ENCODE measurements at places on chromosomes 3 and 15.

- DNase-seq: no peak
Measured at GRCh38 chr3:45772341-45773035, 23.8 kb downstream of the SLC6A20 start.

- DNase-seq: no peak
Measured at GRCh38 chr3:46196261-46196957, 11.7 kb downstream of the CCR1 start.

DNA sequence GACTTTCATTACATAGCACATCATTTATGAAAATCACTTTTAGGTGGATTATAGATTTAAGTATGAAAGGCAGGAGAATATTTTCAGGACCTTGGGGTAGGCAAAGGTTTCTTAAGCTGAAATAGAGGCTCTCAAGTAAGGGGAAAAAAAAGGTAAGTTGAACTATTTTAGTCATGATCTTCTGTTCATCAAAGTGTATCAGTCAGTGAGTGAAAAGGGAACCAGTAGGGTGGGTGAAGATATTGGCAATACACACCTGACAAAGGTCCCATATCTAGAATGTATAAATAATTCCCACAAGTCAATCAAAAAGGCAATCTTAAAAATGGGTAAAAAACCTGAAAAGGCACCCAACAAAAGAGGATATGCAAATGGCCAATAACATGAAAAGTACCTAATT is 218.6 kb downstream of the KLF13 start:
- DNase-seq: no peak

DNA sequence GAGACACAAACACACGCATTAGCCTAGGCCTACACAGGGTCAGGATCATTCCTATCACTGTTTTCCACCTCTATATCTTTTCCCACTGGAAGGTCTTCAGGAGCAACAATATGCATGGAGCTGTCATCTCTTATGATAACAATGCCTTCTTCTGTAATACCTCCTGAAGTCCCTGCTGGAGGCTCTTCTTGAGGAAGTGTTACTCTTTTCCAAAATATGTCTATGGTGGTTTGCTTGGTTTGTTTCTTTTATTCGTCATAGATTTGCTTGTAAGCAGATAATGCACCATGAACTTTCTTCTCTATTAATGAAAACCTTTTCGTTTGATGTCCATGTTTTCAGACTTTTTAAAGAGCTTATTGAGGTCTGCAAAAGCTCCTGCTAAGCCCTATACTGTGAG is 109.3 kb downstream of the GMPS start:
- DNase-seq: no peak

DNA sequence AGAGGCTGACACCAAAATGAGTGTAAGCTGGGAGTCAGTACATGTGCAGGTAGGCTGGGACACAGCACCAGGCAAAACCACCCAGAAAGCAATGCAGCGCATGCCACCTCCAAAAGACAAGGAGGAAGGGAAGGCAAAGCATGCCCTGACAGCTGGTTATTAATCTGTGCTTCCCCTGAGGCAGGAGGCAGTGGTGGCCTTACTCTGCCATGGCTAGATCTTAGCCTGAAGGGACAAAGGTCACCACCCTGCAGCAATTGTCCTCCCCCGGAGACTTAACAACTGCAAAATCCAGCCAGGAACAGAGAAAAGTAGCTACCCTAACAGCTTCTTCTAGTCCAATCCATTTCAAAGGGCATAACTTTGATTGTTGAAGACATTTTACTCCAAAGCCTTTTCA is 73.7 kb downstream of the PLD1 start:
- DNase-seq: no peak

- DNase-seq: peak; percentile 94
Measured at GRCh38 chr3:156826144-156826895, at the start of gene LEKR1. Gene LEKR1, plus strand, starts transcription at chr3:156826353. Its CDS starts 2,977 bp downstream, at chr3:156829330.

DNA sequence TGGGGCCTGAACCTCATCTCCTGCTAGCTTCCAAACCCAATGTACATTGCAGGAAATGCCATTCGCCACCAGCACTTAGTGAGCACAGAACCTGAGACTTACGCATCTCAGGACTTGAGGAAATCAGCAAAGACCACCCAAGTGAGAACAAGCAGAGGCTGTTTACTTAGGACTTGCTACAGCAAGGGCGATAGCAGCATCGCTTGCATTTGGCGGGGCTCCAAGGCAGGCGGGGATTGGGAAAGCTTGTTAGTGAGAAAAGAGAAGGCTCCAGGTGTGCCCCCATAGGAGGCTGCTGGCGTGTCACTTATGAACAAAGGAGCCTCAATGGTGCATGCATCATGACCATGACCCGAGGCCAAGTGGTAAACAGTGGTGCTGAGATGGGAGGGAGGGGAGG is 19.7 kb downstream of the SLC6A20 start:
- no peak for DNase-seq

- DNase-seq: peak; percentile 100
Measured at GRCh38 chr3:52670621-52671521, 14.8 kb downstream of the PBRM1 start.

- no peak for DNase-seq
Measured at GRCh38 chr3:101814835-101815234, 34.5 kb upstream of the NFKBIZ start.

- no peak for DNase-seq
Measured at GRCh38 chr3:112925969-112926368, 48.9 kb downstream of the CD200R1 start.

DNA sequence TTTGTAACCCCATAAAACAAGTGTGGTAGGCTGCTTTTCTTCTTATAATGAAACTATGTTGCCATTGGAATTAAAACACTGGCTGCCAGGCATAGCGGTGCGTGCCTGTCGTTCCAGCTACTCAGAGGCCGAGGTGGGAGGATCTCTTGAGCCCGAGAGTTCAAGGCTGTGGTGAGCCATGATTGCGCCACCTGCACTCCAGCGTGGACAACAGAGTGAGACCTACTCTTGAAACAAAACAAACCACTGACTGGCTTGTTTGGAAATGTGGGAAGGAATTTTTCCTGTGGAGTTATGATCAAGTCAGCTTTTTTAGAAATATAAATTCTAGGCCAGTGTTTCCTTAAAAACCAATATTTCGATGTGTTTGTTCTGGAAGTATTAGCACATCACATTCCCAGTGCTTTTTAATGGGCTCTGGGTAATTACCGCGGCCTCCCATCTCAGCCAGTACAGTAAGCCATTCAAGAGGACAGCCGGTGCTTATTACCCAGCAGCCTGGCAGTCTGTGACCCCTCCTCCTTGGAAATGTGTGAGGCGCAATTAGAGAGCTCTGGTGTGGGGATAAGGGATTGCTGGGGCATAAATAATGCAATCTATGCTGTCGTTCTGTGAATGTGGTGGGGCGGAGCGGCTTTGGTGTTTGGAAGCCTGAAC is 58.3 kb upstream of the TRAK1 start:
- peak; percentile 94 for DNase-seq

DNA sequence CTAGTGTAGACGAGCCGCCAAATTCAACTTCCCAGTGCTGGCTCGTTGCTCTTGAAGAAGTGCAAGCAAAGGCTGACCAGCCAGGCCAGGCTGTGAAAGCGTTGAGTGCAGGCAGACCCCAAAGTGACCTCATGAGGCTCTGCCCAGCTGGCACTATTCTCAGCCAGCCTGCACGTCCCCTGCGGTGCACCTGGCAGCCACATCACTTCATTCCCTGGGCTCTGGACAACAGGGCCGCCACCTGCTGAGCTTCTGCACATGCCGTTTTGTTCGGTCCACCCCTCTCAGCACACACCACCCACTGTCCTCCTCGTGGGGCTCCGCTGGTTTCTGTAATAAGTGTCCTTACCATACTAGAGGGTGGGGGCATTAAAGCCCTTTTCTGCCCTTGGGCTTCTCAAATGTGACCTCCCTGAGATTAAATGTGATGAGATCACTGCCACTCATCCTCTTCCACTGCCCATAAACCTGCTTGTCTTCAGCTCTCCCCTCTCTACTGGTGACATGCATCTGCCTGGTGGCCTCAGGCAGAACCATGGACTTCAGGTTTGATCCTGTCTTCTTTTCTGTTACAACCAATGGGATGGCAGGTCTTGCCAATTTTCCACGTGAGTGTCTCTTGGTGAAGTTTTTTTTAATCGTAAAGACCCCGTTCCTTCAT is 6.1 kb downstream of the RASGRF1 start:
- DNase-seq: no peak

- DNase-seq: peak; percentile 79
Measured at GRCh38 chr15:69414701-69415167, 585 bp downstream of the KIF23 start.

DNA sequence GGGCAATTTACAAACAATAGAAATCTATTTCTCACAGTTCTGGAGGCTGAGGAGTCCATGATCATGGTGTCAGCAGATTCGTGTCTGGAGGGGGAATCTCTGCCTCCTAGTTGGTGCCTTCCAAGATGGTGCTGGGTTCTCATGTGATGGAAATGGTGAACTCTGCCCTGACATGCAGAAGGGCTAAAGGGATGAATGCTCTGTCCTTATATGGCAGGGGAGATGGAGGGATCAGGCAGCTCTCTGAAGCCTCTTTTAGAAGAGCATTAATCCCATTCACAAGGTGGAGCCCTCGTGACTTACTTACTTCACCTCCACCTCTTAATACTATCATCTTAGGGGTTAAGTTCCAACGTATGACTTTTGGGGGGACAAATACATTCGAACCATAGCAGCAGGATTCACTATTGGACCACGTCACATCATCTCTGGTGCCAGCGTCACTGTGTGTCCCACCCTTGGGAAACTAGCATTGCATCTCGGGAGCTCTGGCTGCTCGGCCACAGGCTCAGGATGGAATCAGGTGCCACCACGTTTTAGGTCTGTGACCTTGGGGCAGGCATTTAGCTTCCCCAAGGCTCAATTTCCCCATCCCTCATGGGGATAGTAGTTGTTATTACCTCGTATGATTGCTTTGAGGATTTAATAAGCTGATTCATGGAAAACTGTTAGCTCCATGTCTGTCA is 53.0 kb downstream of the SV2B start:
- DNase-seq: no peak

DNA sequence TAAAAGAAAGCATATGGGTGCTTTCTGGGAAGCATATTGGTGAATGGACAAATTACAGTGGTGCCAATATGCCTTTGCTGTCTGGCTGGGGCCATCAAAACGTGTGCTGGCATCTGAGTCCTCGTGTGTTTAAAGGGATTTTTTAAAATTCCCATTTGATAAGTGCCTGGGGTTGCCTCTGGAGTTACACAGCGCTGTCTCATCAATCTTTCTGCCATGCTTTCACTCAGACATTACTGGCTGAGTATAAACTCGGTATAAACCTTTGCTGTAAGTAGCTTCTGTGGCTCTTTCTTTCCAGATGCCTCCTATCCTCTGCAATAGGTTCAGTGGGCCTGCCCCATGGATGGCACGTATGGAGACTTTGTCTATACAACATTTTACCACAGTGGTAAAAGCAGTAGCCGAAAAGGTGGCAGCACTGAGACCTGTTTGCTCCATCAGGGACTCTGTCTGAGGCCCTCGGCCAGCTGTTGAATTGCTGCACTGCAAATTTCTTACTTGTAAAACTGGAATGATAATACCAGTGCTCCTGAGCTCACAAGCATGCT is 195.5 kb downstream of the LPP start:
- peak; percentile 24 for DNase-seq

All from fibroblast of mammary gland (primary cell).